ENCODE measurements at places on chromosomes 2 and 18.

GRCh38 chr18:42025974-42026625 lies 71.1 kb downstream of the PIK3C3 start:
- no peak for DNase-seq

DNA sequence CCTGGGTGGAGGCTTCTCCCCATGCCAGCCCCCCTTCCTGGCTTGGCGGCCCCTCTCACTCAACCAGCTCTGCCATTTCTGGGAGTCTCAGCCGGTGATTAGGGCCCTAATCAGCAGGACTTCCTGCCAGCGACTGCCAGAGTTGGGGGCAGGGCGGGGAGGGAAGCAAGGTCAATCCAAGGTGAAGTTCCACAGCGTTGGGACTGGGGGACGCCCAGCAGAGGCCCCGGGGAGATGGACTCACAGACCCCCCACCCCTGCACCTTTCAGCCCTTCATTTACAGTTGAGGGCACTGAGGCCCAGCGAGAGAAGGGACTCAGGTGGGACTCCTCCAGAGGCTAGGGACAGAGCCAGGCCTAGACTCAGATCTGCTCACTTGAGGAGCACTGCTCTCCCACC lies 65.3 kb downstream of the TNS1 start:
- no peak for DNase-seq

DNA sequence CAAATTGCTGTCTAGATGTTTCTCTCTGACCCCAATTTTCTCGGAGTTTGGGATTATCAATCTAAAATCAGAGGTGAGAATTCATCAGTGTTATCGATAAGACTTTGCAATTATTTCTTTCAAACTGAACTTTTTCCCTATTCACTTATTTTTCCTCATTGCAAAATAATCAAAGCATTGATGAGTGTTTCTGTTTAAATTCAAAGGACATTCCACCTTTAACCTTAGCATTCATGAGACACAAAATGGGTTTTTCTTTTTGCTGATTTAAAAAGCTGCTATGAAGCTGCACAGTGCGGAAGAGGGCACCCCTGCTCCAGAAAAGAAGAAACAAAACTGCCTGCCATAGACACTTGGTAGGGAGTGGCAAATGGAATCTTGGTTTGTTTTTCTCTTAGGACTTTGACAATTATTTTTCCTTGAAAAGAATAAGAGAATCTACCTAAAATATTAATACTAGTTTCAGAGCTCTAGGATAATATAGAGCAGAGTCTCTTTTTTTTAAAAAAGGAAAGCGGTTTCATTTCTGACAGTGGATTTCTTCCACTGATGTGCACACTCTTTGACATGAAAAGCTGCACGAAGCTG lies 203.4 kb downstream of the TGIF1 start:
- DNase-seq: no peak

GRCh38 chr2:9939587-9940485 lies 11.7 kb upstream of the GRHL1 start:
- DNase-seq: no peak

DNA sequence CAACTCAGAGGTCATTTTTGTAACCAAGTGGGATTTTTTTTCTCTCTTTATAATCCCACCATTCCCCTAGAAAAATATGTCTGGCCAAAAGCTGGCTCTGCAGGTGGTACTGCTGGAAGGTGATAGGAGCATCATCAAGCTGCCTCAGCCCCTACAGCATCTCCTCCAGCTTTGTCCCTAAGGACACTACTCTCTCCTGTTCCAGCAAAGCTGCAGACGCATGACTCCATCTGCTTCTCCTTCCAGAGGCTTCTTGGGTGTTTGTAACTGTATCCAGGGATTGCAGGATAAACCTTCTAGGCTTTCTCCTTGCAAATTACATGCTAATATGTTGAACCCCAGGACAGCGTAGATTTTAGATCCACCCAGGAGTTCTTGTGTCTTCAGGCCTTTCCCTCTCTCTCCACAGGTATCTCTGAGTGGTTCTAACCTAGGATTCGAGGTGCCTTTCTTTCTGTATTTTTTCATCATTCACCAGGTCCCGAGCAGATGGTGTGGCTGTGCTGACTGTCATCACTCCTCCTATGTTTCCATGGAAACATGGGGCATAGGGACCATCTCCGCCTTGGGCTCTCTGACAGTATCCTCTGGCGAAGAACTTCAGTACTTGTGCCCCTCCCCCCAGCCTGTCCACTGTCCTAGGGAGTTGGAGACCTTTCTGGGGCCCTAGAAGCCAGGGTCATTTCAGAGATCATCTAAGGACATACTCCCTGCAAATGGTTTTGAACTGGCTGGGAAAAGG lies 34.3 kb downstream of the AFF3 start:
- DNase-seq: no peak

DNA sequence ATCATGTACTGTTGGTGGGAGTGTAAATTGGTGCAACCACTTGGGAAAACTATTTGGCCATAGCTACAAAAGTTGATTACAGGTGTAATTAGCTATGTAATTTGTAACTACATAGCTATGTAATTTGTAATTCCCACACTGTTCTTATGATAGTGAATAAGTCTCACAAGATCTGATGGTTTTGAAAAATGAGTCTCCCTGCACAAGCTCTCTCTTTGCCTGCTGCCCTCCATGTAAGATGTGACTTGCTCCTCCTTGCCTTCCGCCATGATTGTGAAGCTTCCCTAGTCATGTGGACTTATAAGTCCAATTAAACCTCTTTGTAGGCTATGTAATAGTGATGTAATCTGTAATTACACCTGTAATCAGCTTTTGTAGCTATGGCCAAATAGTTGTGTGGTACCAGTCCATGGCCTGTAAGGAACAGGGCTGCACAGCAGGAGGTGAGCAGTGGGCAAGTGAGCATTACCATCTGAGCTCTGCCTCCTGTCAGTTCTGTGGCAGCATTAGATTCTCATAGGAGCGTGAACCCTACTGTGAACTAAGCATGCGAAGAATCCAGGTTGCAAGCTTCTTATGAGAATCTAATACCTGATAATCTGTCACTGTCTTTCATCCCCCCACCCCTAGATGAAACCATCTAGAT lies 133.7 kb upstream of the COPS8 start:
- no peak for DNase-seq

GRCh38 chr2:107719836-107720235 lies 106.9 kb upstream of the RGPD4 start:
- DNase-seq: no peak

GRCh38 chr2:121175326-121175725 lies 109.7 kb downstream of the TFCP2L1 start:
- DNase-seq: no peak

- DNase-seq: no peak
These were observed 81.8 kb downstream of the EXOC6B start for GRCh38 chr2:72744049-72744448.

GRCh38 chr2:217722883-217723472 lies 279.8 kb downstream of the TNS1 start:
- DNase-seq: peak; percentile 26

DNA sequence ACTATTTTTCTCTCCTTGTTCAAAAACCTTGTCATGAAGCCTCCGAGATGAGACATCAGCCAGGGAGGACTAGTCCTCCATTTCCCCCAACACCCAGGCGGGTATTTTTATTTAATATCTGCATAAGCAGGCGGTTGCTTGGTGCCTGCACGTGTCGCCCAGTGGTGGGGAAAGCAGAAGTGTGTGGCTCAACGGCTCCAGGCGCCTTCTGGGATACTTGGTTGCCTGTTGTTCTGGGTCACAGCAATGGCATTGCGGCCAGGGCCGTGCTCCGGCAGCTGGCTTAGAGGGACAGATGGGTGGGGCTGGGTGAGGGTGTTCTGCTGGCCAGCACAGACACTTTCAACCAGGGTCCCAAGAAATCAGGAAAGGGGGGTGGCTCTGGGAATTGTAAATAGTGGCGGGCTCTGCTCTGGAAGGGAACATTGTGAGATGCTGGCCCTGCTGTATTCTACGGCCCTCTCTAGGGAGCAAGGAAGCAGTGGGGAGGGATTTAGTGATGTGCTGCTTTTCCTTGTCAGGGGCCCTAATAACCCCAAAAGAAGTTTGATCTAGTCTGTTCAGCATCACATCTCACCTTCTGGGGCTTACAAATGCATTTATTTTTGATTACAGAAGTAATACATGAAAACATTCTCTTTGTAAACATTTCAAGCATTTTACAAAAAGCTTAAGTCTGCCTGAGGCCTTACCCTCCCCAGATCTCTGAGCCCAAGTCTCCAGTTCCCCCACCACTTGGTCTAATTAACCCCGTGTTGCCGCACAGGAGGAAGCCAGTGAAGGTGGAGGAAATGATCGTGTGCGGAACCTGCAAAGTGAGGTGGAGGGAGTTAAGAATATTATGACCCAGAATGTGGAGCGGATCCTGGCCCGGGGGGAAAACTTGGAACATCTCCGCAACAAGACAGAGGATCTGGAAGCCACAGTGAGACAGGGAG lies 1.1 kb downstream of the VAMP8 start:
- no peak for DNase-seq

- DNase-seq: no peak
These were observed 89.4 kb downstream of the TNS1 start for GRCh38 chr2:217913436-217913835.

DNA sequence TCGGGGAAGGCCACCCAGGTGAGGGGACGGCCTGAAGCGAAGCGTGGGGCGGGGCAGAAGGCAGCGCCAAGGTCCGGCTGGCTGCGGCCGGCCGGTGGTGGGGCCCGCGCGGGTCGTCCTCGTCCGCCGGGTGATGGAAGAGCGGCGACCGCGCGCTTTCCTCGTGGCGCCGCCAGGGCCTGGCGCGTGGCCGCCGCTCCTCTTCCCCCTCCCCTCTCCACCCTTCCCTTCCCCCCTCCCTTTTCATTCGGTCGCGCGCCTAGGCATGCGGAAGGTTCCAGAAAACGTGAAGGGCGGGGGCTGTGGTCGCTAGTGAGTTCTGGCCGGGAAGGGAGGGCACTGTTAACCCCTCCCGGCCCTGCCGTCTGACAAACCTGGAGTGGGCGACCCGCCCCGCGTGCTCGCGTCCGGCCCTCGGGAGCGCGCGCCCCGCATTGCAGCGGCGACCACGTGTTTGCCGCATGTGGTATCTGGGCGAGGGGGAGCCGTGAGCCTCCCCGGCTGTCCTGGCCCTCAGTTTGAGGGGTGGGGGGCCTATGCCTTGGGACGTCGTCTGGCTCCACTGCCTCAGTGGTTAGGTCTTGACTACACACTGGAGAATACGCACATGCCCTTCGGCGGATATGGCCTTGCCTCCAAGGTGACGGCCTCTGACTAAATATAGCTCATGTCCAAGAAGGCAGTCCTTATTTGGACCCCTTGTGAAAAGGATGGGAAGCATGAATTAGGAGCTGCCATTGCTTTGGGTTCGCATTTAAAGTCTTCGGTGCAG lies 579 bp downstream of the MAT2A start:
- peak; percentile 88 for DNase-seq

GRCh38 chr18:62643181-62643580 lies 72.2 kb upstream of the PHLPP1 start:
- DNase-seq: no peak
